ENCODE measurements at places on chromosomes 1 and 21.

DNA sequence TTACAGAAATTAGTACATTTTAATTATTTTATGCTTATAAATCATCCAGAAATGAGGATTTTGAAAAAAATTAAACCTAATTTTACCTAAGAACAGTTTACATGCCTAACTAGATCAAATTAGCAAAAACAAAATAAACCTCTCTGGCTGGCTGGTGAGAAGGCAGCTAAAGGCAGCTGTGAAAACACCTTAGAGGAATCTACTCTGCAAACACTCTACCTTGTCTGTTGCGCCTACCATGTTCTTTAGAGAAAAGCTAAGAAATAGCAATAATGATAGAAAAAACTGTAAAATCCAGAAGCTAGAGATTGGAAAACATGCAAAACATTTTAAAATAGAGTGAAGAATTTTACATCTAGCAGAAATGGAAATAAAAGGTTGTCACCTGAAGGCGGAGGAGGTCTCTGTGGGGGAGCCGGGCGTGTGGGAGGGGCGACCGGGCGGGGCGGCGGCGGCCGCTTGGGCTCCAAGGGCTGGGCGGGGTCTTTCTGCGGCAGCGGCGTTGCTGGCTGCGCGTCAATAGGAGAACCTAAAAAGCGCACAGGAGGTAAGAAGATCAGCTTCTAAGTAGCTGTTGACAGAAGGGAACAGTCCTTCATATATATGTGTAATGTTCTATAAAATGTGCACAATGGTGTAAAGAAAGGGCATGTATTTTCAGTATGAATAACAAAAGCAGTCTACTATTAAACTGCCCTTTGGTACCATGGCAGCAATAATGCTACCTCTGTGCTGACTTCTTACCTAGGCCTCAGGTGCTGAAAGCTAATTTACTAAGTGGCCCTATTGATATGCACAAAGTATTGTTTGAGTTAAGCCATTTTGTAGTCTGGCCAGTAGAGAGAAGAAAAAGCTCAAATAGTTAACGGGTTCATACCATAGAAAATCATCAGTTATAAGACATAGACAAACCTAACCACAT lies 33.3 kb upstream of the CFAP298 start:
- DNase-seq = peak; percentile 13
- no peaks in the 10 kb centered on the region for H3K36me3 ChIP-seq
- no peaks in the 10 kb centered on the region for H3K4me1 ChIP-seq
- no peak overlapping the region for H3K4me3 ChIP-seq

GRCh38 chr1:192491804-192492554 lies 83.6 kb upstream of the RGS1 start:
- H3K36me3 ChIP-seq = no peaks in the 10 kb centered on the region
- H3K27me3 ChIP-seq = no peaks in the 10 kb centered on the region
- H3K4me3 ChIP-seq = no peak overlapping the region

- no peaks in the 10 kb centered on the region for H3K36me3 ChIP-seq
- no peak overlapping the region for H3K27ac ChIP-seq
These were observed 438.3 kb downstream of the CAMTA1 start for GRCh38 chr1:7223334-7224080.

- H3K27ac ChIP-seq = no peak overlapping the region
- H3K4me3 ChIP-seq = no peak overlapping the region
- H3K27me3 ChIP-seq = no peaks in the 10 kb centered on the region
These were observed 14.7 kb upstream of the RAP1A start for GRCh38 chr1:111604931-111605330.

DNA sequence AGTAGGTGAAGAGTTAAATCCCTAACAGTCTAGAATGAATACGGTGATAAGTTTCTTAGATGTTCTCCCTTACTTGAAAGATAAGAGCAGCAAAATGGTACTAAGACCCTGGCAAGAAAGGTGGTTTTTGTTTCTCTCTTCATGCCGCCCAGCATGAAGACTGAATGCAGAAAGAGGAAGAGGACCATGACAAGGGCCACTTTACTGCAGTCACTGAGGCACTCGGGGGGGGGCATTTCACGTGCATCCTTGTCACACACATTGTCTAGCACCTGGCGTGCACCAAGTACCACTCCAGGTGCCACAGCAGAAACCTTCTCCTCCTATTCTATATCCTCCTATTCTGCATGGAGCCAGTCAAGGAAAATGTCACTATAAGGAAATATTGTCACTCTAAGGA lies 222.0 kb downstream of the TOMM20 start:
- peak overlapping the region; percentile 96 for H3K27ac ChIP-seq
- H3K4me3 ChIP-seq = no peak overlapping the region
- no peaks in the 10 kb centered on the region for H3K36me3 ChIP-seq
- no peaks in the 10 kb centered on the region for H3K27me3 ChIP-seq

DNA sequence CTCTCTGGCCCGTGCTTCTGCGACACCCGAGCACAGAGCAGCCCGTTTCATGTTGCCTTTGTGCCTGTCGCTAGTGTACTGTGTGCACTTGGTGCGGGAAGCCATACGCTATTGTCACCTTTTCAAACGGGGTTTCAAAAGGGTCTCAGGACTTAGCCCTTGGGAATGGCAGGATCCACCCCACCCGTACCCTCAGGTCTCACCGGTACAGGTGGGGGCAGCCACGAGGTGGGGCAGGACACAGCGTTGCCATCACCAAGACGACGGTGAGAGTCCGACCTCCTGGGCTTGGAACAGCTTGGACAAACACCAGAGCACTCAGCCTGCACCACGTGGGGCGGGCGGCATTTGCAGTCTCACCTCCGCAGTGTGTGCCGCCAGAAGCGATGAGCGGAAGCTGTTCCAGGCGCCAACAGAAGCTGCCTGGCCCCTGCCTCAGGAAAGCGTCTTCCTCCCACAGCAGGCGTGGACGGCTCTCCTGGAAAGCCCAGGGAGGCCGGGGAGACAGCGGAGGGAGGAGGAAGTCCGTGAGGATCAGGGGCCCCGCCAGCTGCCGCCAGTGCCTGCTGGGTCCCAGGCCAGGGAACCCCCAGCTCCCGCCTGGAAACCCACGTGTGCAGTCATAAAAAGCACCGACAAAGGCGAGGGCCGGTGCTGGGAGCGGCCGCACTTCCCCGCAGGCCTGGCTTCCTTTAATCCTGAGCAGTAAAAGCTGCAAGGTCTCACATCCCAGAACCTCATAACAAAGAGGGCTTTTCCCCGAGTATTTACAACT lies 131.3 kb upstream of the ARHGEF16 start:
- peaks cover 29% of the 10 kb centered on the region for H3K4me1 ChIP-seq
- no peak overlapping the region for H3K4me3 ChIP-seq
- H3K27me3 ChIP-seq = no peaks in the 10 kb centered on the region
- H3K36me3 ChIP-seq = no peaks in the 10 kb centered on the region
- peak overlapping the region; percentile 93 for H3K27ac ChIP-seq

- H3K4me1 ChIP-seq = peaks cover 5% of the 10 kb centered on the region
- no peaks in the 10 kb centered on the region for H3K36me3 ChIP-seq
- H3K4me3 ChIP-seq = no peak overlapping the region
- H3K27ac ChIP-seq = no peak overlapping the region
- no peaks in the 10 kb centered on the region for H3K27me3 ChIP-seq
These were observed 49.6 kb downstream of the ANGPTL1 start for GRCh38 chr1:178821134-178821866.

DNA sequence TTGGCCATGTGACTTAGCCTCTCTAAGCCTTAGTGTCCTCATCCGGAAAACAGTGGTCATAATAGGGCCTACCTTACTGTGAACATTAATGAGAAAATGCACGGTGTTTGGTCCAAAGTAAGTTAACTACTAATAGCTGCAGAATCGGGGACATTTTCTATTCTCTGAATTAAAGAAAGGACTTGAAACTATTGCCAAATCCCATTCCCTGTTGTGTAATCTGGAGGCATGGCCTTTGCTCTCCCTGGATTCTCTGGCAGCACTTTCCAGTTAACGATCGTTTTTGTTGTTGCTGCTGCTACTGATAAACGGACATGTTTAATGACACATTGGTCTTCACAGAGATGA lies 30.5 kb downstream of the FMO4 start:
- H3K27me3 ChIP-seq = no peaks in the 10 kb centered on the region
- no peaks in the 10 kb centered on the region for H3K36me3 ChIP-seq
- H3K4me1 ChIP-seq = no peaks in the 10 kb centered on the region
- H3K27ac ChIP-seq = no peak overlapping the region
- H3K4me3 ChIP-seq = no peak overlapping the region

GRCh38 chr1:57800376-57800775 lies 376.5 kb upstream of the DAB1 start:
- H3K4me3 ChIP-seq = no peak overlapping the region
- H3K36me3 ChIP-seq = no peaks in the 10 kb centered on the region
- H3K27ac ChIP-seq = no peak overlapping the region
- DNase-seq = no peak
- no peaks in the 10 kb centered on the region for H3K27me3 ChIP-seq
- H3K4me1 ChIP-seq = no peaks in the 10 kb centered on the region

GRCh38 chr1:42316292-42316691 lies 18.7 kb downstream of the FOXJ3 start:
- H3K27me3 ChIP-seq = no peaks in the 10 kb centered on the region
- DNase-seq = no peak
- peaks cover 41% of the 10 kb centered on the region for H3K4me1 ChIP-seq

- no peak overlapping the region for H3K4me3 ChIP-seq
- peak overlapping the region; percentile 41 for H3K27ac ChIP-seq
- DNase-seq = peak; percentile 34
These were observed 39.2 kb downstream of the EIF2B3 start for GRCh38 chr1:44947063-44947773.

- H3K36me3 ChIP-seq = no peaks in the 10 kb centered on the region
- no peaks in the 10 kb centered on the region for H3K4me1 ChIP-seq
- H3K4me3 ChIP-seq = no peak overlapping the region
- no peaks in the 10 kb centered on the region for H3K27me3 ChIP-seq
These were observed 27.3 kb upstream of the EDEM3 start for GRCh38 chr1:184781941-184782340.

GRCh38 chr1:156524481-156524869 lies 23.9 kb upstream of the MEF2D start:
- H3K27me3 ChIP-seq = no peaks in the 10 kb centered on the region
- no peak for DNase-seq
- H3K4me1 ChIP-seq = peaks cover 8% of the 10 kb centered on the region
- H3K36me3 ChIP-seq = no peaks in the 10 kb centered on the region
- no peak overlapping the region for H3K4me3 ChIP-seq

DNA sequence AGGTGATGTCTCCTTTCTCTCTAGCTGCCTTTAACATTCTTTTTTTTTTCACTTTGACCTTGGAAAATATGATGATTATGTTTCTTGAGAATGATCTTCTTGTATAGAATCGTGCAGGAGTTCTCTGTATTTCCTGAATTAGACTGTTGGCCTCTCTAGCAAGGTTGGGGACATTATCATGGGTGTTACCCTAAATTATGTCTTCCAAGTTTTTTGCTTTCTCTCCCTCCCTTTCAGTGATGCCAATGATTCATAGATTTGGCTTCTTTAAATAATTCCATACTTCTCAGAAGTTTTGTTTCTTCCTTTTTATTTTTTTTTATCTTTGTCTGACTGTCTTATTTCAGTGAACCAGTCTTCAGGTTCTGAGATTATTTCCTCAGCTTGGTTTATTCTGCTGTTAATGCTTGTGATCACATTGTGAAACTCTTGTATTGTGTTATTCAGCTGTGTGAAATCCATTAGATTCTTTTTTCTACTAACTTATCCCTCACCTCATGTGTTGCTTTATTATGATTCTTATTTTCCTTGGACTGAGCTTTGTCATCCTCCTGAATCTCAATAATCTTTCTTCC lies 268.4 kb upstream of the NRIP1 start:
- DNase-seq = no peak
- no peaks in the 10 kb centered on the region for H3K36me3 ChIP-seq
- no peaks in the 10 kb centered on the region for H3K27me3 ChIP-seq
- H3K4me1 ChIP-seq = no peaks in the 10 kb centered on the region
- H3K4me3 ChIP-seq = no peak overlapping the region
- H3K27ac ChIP-seq = no peak overlapping the region

- no peak for DNase-seq
- no peaks in the 10 kb centered on the region for H3K4me1 ChIP-seq
- H3K36me3 ChIP-seq = no peaks in the 10 kb centered on the region
- no peak overlapping the region for H3K27ac ChIP-seq
These were observed 6.0 kb downstream of the TNFRSF14 start for GRCh38 chr1:2561898-2562895.

DNA sequence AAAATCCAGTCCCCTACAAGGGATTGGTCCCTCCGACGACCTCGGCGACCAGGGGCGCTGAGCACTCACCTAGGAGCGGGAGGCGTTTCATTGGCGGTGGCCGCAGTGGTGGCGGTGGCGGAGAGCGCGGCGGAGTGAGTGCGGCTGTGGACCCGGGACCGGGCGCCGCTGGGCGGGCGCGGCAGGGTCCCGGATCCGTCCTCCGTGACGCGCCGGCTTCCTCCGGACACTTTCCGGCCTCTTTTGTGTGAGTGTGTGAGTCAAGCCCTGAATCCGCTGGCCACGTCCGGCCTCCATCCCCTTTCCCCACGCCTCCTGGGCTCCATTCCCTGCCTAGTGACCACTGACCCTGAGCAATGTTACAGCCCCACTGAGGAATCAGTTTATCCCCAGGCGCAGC lies at the start of gene ADGRL4:
ADGRL4 (minus strand) TSS at position 167 of the 400 bp plus-strand sequence; CDS start at position 91, 76 bp downstream.
- peaks cover 14% of the 10 kb centered on the region for H3K27me3 ChIP-seq
- H3K4me1 ChIP-seq = no peaks in the 10 kb centered on the region
- DNase-seq = peak; percentile 12
- H3K27ac ChIP-seq = no peak within 1 kb of the TSS
- no peak within 1 kb of the TSS for H3K4me3 ChIP-seq

DNA sequence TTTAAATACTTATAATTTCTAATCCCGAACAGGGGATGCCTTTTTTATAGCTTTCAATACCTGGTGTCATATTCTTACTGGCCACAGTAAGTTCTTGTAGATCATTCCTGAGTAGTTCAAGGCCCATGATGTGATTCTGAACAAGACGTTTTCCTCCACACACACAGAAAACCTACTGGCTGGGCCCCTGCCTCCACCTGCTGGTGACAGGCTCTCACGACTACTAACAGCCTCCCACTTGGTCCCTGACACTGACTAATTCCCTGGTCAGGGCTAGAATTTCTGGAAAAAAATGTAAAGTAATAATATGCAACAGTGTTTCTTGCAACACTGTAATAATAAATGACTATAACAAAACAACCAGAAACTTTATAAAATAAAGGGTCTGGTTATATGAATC lies 50.4 kb upstream of the RIPK4 start:
- DNase-seq = peak; percentile 81
- no peak overlapping the region for H3K4me3 ChIP-seq
- no peaks in the 10 kb centered on the region for H3K36me3 ChIP-seq
- no peaks in the 10 kb centered on the region for H3K27me3 ChIP-seq

DNA sequence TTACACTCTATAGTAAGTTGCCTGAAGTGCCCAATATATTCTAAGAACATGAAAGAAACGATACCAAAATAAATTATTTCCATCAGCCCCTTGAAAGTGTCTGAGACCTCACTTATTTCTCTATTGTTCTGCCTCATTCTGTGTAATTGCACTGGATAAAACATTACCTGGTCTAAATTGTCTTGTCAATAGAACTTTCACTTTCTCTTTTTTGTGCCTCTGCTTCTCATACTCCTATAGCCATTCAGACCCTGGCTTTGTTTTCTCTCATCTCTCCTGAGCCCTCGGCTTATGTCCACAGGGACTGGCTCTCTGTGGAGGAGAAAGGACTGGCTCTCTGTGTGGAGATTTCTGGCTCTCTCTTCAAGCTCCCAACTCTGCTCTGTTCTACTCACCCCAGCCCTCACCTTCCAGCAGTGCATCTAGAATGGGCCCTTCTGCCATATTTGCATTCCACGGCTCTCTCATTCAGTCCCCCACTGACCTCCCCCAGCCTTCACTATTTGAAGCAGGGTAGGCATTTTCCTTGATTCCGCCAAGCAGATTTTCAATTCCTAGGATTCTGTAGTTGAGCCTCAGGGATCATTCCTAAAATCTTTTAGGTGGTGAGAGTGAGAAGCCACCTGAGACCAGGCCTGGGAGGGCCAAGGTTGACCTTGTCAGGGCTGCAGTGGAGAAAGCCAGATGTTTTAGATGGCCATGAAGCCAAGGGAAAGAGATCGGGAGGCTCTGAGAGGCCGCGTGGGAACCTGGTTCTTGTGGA lies 15.9 kb upstream of the GALNT2 start:
- no peaks in the 10 kb centered on the region for H3K27me3 ChIP-seq
- H3K27ac ChIP-seq = no peak overlapping the region
- no peaks in the 10 kb centered on the region for H3K36me3 ChIP-seq
- no peaks in the 10 kb centered on the region for H3K4me1 ChIP-seq
- no peak for DNase-seq
